Kidney (tissue), 22 donors: ENCODE measurements at places on chromosomes 2 and 18.

DNA sequence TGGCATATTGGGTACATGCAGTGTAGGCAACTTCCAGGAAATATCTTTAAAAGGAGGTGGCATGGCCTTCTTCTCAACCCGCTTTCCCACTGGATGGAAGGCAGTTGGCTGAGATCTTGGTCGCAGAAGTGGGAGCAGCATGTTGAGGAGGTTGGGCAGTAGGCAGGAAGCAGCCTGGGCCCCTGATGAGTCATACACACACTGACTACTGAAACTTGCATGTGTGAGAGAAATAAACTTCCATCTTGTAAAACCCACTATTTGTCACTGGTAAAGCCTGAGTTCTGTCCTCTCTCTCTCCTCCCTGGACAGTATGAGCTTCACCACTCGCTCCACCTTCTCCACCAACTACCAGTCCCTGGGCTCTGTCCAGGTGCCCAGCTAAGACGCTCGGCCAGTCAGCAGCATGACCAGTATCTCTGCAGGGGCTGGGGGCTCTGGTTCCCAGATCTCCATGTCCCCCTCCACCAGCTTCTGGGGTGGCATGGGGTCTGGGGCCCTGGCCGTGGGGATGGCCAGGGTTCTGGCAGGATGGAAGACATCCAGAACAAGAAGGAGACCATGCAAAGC lies 233.8 kb upstream of the SPRED2 start:
- no peak for DNase-seq

GRCh38 chr2:207504513-207505170 lies 25.1 kb upstream of the CREB1 start:
- DNase-seq, result peak; percentile 20

- peak; percentile 20 for DNase-seq
Measured at GRCh38 chr2:118013221-118013723, 598 bp downstream of the CCDC93 start.

- DNase-seq, result no peak
Measured at GRCh38 chr2:216690456-216690852, 4.9 kb downstream of the IGFBP5 start.
